Activated CD4-positive, CD25-positive, alpha-beta regulatory T cell treated with anti-CD3 and anti-CD28 coated beads, Interleukin-2, amount 50 U/mL, for 72 hours (primary cell): ENCODE measurements at places on chromosomes 1 and 21.

DNA sequence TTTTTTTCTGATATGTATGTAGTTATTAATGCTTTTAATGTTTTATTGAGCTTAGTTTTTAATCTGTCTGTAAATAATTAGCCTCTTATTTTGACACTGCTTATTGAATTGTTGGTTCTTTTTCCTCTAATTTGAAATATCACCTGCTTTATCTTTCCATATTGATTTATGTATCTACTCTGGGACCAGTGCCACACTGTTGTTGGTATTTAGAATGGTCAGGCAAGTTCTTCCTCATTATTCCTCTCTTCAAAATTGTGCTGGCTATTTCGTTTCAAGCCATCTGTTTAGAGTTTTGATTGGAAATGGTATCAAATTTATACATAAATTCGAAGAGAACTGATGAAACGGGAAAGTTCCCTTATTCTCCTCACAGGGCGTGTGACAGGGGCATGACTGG lies 96.8 kb upstream of the APP start:
- no peak for DNase-seq

DNA sequence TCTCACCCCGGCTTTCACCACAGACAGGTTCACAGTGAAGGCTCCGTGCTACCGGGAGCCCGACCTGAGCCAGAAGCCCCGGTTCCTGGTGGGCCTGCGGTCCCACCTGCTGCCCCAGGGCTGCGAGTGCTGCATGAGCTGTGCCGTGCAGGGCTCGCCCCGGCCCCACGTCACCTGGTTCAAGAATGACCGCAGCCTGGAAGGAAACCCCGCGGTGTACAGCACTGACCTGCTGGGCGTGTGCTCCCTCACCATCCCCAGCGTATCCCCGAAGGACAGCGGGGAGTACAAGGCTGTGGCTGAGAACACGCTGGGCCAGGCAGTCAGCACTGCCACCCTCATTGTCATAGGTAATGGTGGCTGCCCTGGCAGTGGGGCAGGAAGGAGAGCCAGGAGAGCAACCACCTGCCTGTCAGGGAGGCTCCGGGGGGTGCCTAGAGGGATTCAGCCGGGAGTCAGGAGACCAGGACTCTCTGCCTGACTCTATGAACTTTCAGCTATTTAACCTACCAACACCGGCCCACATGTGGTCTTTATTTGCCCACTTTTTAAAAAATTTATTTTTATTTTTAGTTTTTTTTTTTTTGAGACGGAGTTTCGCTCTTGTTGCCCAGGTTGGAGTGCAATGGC lies 36.4 kb downstream of the IGFN1 start:
- no peak for DNase-seq

DNA sequence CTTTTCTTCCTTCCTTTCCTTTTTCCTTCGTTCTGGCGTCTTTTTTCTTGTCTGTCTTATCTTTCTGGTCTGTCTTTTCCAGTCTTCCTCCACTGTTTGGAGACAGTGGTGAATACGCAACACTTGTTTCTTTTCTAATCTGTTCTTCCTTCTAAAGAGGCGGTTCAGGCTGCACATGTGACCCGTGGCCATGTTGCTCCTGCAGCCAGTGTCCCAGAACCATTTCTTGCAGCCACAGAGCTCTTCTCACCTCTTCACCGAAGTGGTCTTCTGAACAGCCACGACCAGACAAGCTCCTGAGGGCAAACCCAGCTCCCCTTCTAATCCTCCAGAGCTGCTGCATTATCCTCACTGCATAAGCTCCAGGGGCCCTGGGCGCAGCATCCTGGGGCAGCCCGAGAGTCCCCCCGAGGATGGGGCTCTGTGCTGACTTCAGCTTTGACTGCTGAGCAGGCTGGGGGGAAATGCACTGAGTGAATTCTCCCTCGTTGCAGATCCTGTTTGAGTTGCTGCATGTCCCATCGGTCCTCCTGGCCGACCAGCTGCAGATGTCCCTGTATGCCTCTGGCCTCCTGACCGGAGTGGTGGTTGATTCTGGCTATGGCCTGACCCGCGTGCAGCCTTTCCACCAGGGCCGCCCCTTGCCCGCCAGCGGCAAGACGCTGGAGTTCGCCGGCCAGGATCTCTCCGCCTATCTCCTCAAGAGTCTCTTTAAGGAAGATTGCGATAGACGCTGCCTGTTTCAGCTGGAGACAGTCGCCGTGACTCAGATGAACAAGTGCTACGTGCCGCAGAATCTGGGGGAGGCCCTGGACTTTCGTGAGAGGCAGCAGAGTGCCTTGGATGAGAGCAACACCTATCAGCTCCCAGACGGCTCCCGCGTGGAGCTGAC lies 70.4 kb downstream of the ACTL8 start:
- no peak for DNase-seq

DNA sequence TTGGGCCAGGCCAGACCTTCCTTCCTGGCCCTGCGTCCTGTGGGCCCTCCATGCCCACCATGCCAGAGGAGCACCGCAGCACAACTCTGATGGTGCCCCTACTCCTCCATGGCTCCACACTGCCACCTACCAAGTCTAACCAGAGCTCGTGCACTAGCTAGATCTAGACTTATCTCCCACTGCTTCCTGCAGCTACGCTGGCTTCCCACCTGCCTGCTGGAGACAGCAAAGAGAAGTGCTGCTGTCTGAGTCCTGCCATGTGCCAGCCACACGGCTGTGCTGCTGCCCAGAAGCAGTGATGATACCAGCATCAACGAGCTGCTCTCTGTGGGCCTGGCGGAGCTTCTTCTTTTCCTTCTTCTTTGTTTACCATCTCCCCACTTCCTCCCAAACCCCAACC lies 4.5 kb downstream of the GUCA2B start:
- DNase-seq: peak; percentile 16

GRCh38 chr1:154847891-154848290 lies 22.2 kb downstream of the KCNN3 start:
- DNase-seq: no peak

DNA sequence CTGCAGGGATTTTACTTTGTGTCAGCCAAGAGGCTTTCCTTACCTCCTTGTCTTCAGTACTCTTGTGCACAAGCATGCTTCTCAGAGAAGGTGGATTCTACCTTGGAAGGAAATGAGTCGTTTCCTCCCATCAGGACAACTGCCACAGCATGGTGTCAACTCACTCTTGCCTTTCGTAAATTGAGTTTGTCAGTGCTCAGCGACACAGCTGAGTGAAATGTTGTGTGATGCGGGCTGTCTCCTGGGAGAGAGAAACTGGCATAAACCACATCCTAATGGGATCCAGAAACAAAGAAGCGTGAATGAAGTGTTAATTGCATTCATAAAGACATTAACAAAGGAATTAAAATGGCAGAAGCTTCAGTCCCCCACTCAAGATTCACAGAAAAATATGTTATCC lies 51.5 kb upstream of the SLC22A15 start:
- DNase-seq: no peak

DNA sequence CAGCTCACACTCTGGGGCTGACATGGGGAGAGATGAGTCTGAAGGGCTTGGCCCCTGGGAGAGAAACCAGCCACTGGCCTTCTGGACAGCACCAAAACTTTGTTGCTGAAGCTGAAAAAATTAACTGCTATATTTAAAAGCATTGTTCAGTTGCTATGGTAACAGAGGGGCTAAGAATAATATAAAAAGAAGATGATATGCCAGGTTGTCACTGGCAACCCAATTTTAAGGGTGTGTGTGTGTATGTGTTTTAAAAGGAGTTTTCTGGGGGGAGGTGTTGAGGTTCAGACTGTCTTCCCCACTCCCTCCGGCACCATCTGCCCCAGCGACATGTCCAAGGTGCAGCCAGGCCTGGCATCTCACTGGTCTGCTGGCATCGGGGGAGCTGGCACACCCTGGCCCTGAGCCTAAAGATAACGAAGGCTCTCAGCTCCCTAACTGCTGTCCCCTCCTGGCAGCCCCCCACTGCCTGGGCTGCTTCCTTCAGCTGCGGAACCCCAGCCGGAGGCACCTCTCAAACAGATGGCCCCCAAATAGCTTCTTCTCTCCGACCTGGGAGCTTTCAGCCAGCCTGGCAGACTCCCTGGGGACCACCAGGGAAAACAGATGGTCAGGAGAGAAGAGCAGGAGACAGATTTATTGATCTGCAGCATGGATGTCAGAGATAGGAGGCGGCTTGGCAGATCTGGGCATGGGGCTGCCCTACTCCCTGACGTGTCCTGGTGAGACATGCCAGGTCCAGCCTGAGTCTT lies 203.9 kb downstream of the HIVEP3 start:
- DNase-seq: no peak
